Right lung (tissue), 10 donors: ENCODE measurements at places on chromosomes 16 and 17. TPM values are rescaled to one million over a fixed set of nuclear protein-coding genes. Genes with fewer than 3 reads are reported as not detected.

The KCNJ16 gene
- polyA plus RNA-seq, result 0.68 TPM

The C1QL1 gene
- 1.5 TPM for polyA plus RNA-seq

- DNase-seq, result no peak
Observed at GRCh38 chr17:62757500-62757951, 50.6 kb downstream of the MARCHF10 start.

The GPRC5B gene
- 47.6 TPM for polyA plus RNA-seq

The ENDOV gene
- polyA plus RNA-seq, result 32.7 TPM

- no peak for DNase-seq
Observed at GRCh38 chr17:920190-920589, 59.4 kb downstream of the NXN start.

DNA sequence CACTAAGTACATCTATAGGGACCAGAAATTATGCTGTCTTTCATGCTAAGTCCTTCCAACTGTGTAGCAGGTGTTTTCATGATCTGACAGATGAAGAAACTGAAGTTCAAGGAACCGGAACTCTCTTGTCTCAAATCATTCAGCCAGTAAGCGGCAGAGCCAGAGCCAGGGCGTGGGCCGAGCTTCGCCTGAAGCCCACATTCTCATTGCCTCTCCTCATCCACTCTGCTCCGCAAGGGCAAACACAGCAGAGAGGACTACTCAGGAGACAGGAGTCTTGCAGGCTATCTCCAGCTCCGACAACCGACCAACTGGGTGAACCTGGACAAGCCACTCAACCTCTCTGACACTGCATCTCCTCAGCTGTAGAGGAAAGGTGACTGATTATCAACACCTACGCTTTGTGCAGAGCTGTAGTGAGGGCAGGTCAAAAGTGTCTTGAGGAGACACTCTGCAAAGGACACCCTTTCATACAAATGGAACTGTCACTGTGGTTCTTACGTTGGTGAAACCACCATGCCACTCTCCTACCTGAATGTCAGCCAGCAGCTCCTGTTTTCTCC, 72.9 kb downstream of the CYTH1 start:
- no peak for DNase-seq
